ENCODE measurements at places on chromosomes 4 and X. TPM values are rescaled to one million over a fixed set of nuclear protein-coding genes. Genes with fewer than 3 reads are reported as not detected.

The TNIP3 gene
- not detected for total RNA-seq

The RAB40AL gene
- 0.48 TPM for total RNA-seq

GRCh38 chr4:59612235-59612634 is 1587.9 kb upstream of the ADGRL3 start:
- peak; percentile 64 for DNase-seq

GRCh38 chrX:49879656-49880277 is 483 bp downstream of the USP27X start:
- peak; percentile 32 for DNase-seq

DNA sequence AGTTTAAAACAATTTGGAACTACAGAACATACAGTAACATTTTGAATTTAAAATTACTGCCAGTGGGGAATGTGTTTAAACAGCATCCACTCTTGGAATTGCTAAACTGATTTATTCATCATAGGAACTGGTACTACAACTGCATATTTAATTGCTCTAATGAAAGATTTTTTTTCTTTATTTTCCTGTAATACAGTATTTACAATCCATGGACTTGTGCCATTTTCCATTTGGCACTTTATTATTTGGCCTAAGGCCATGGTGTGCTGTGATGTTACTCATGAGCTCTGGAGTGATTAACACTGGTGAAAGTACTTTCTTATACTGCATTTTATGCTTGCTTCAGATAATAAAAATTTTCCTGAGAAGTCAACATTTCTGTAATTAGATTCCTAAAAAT is 69.7 kb upstream of the NUDT6 start:
- no peak for DNase-seq

DNA sequence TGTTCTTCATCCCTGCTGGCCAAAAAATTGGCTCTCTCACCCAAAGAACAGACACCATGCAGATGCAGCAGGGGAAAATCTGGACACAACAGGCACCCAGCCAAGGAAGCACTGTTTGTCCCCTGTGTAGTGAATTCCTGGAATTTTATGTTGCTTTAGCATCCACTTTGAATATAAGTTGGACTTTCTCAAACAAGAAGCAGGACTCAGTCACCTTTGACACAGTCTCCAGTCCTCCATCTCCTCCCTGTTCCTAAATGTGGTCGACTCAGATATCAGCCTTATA is 11.8 kb downstream of the ZNF182 start:
- DNase-seq, result peak; percentile 19

DNA sequence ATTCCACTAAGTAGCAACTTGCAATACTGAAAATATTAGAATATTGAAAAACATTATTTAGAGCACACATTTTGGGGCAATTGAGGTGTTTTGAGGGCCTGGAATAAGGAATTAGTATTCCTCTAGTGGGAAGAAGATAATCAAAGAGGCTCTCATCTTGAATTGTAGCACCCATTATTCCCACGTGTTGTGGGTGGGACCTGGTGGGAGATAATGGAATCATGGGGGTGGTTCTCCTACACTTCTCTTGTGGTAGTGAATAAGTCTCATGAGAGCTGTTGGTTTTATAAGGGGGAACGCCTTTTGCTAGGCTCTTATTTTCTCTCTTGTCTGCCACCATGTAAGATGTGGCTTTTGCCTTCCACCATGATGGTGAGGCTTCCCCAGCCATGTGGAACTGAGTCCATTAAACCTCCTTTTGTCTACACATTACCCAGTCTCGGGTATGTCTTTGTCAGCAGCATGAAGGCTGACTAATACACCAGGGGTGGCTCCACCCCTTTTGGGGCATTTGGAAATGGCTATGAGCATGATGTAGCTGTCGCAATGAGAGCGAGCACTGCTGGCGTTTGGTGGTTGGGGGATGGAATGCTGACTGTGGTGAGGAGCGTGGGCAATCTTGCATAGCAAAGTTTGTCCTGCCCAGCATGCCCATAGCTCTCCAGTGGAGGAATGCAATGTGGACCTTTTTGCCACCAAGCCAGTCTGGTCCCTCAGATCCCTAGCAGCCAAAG is 308.2 kb downstream of the FRMPD4 start:
- DNase-seq, result peak; percentile 74

GRCh38 chrX:1025413-1025812 is 187.0 kb downstream of the CRLF2 start:
- DNase-seq, result no peak

- no peak for DNase-seq
These were observed 153.6 kb downstream of the MAGEB17 start for GRCh38 chrX:16320765-16321355.

- DNase-seq, result no peak
These were observed 4.5 kb downstream of the HHIP start for GRCh38 chr4:144650311-144651005.

DNA sequence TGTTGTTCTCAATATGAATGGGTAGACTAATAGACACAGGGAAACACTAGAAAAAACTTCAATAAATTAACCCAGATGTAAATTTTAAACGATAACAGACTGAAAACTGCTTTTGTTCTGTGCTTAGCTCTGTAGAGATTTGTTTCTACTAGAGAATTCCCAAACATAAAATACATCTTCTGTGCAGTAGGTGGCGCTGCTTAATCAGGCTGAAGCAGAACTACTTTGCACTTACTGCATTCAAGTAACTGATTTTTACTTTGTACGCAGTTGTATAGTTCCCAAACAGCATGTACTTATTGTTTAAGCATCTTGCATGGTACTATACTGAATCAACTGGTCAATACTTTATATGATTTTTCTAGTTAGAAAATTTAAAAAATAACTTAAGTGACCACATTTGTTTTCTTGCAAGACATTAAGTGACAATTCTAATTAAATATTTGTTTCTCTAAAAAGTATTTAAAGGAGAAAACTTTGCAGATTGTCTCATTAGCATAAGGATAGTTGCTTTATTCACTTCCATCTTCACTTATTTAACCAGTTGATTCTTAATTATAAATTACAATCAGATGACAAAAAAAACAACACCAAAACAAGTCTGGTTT is 490.6 kb downstream of the IL15 start:
- DNase-seq, result peak; percentile 85

DNA sequence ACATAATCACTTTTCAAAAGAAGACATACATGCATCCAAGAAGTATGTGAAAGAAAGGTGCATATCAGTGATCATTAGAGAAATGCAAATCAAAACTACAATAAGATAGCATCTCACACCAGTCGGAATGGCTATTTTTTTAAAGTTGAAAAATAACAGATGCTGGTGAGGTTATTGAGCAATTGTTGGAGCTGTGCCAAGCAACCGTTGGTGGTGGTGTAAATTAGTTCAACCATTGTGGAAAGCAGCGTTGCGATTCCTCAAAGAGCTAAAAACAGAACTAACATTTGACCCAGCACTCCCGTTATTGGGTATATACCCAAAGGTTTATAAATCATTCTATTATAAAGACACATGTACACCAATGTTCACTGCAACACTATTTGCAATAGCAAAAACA is 14.2 kb downstream of the COX7B2 start:
- no peak for DNase-seq

- DNase-seq, result peak; percentile 55
These were observed 23.9 kb upstream of the TMSB4X start for GRCh38 chrX:12950851-12951594.

- DNase-seq, result no peak
These were observed 41.0 kb upstream of the SCD5 start for GRCh38 chr4:82839624-82840023.
